NCI-H1436 treated with DMSO at 0.1 percent for 48 hours (cell line): ENCODE measurements at places on chromosomes 13 and 19.

GRCh38 chr19:45774765-45775164 is 5.7 kb upstream of the SIX5 start:
- DNase-seq: no peak

DNA sequence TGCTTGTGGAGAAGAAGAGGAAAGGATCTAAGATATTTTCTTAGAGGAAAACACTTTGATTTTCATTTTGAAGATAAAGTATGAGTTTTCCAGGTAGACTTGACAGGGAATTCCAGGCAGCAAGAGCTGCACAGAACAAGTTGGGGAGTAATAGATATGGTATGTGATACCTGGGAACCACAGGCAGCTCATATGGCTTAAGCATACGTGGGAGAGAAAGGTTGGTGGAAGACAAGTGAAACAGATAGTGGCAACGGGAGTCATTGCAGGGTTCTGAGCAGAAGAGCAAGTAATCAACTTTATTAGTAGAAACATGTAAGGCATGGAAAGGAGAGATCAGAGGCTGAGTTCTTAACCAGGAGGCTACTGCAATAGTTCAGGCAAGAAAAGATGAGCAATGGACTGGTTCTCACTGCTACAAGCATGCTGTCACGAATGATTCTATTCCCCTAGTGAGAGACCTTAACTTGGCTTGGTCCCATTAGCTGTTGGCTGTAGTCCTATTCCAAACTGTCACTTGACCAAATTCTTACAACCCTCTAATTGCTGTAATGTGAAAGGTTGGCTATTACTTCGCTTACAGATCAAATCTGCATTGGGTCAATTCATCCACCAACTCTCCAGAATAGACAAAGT is 217.9 kb downstream of the VWA8 start:
- no peak for DNase-seq

DNA sequence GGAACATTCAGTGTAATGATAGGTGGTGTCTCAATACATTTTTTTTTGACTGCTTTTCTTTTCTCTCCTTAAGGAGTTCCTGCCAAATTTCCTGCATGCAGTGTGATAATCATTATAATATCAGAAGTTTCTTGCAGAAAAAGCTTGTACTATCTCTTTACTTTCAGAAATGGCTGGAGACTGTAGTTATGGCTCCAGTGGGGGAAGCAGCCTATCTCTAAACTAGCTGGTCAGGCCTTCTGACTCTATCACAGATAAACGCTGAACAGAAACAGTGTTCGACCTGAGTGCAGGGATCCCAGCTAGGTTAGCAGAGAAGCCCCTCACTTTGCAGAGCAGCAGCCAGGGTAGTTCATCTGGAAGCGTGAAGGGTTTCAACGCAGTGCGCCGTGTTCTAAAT is 1.9 kb downstream of the CCNE1 start:
- DNase-seq: no peak

- no peak for DNase-seq
These were observed 76.0 kb upstream of the MEDAG start for GRCh38 chr13:30829833-30830637.

- DNase-seq: no peak
These were observed 3.4 kb upstream of the SLC44A2 start for GRCh38 chr19:10621966-10622365.

- DNase-seq: no peak
These were observed 266.4 kb downstream of the NALCN start for GRCh38 chr13:101149735-101150384.

GRCh38 chr13:28251466-28251865 is 113.1 kb downstream of the PAN3 start:
- no peak for DNase-seq

DNA sequence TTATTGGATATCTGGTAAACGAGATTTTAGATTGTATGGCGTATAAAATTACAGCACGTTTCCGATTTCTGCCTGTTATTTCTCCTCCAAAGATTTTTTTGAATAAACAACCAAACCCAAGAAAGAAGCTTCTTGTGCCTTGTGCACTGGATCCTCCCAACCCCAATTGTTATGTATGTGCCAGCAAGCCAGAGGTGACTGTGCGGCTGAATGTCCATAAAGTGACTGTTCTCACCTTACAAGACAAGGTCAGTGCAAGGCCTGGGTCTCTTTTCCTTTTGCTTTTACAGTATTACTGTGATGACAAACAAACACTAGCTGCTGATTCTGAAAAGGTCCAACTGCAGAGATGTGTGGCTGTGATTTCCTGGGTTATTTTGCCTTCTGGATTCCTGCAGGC is 22.9 kb upstream of the WTIP start:
- DNase-seq: no peak

DNA sequence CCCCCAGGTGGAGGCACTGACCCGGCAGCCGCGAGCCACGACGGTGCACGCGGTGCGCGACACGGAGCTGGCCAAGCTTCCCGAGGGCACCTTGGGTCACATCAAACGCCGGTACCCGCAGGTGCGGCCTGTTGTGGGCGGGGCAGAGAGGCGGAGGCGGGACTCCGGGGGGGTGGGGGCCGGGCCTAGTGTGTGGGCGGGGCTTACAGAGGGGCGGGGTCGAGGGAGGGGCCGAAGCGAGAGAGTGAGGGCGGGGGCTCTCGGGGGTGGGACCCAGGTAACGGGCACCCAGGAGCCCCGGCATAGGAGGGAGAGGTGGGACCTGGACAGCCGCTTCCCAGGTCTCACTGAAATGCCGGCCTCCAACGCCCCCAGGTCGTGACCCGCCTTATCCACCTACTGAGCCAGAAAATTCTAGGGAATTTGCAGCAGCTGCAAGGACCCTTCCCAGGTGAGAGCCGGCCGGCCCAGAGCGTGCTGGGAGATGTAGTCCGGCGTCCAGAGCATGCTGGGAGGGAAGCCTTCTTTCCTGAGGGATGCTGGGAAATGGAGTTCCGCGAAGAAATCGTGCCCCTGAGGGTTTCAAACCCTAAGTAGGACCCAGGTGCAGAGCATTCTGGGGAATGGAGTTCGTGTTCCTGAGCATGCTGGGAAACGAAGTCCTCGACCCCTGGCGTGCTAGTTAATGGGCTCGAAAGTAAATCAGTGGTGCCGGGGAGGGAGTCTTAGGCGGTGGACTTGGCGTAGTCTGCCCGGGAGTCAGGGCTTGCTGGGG is 15.7 kb downstream of the PNPLA6 start:
- no peak for DNase-seq

GRCh38 chr13:109427148-109427547 is 359.2 kb downstream of the IRS2 start:
- no peak for DNase-seq

DNA sequence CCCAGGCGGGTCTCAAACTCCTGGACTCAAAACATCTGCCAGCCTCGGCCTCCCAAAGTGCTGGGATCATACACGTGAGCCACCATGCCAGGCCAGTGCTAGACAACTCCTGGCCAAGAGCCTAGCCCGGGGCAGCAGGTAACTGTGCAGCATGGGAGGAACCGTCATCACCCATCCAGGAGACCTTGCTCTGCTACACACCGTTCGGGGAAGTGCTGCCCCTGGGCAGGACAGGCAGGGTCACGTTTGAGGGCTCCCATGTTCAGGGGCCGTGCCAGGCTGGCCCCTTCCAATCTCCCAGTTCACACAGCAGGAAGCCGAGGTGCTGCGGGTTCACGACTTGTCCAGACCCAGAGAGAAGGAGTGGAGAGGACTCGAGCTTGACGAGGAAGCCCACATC is 35.1 kb downstream of the NAXD start:
- no peak for DNase-seq

DNA sequence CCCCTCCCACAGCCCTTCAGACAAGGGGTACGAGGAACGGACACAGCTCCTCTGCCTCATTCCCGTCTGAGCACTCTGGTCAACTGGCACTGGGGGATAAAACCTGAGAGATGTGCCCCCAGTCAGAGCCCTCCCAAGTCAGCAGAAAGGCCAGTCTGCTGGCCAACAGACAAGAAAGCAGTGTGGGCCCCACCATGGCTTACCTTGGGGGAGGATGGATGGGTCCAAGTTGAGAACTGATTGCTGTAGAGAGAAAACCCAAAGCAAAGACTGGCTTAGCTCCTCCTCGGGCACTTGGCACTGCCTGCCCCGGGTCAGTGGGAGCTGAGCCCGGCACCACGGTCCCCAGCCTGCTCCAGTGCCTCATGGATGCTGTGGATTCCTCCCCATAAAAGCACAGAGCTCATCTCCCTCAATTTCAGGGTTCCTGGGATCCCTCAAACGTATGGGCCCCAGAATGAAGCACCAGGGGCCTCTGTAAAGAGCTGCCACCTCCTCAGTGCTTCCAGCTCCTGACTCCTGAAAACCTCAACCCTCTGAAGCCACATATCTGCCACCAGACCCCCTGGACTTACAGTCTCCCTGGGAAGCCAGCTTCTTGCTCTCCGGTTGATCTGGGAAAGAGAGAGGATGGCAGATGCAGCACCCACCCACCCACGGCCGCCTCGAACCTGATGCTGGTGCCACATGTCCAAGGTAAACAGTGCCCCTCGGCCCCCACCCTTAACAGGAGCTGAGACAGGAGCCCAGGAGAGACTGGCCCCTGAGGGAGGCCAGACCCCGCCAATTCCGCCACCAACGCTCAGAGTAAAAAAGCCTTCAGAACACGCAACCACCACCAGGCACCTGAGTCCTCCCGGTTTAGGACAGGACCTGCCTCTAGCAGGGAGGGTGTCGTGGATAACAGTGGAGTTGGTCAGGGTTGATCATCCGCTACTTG is 3.3 kb downstream of the KHSRP start:
- no peak for DNase-seq

DNA sequence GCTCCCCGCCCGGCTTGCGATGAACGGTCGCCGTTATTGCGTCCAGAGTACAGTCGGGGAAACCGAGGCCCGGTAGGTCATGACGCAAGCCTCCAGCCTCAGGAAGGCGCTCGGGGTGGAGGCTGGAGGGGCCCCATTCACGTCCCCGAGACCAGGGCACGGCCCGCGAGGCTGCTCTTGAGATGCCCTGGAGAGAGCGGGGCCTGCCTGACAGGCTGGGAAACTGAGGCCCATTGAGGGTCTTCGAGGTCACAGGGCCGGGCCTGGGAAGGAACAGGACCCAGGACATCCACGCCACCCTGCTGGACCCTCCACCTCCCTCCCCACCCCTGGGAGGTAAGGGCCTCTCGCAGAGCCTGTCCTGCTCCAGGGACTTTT is 367 bp downstream of the NDUFS7 start:
- DNase-seq: no peak

DNA sequence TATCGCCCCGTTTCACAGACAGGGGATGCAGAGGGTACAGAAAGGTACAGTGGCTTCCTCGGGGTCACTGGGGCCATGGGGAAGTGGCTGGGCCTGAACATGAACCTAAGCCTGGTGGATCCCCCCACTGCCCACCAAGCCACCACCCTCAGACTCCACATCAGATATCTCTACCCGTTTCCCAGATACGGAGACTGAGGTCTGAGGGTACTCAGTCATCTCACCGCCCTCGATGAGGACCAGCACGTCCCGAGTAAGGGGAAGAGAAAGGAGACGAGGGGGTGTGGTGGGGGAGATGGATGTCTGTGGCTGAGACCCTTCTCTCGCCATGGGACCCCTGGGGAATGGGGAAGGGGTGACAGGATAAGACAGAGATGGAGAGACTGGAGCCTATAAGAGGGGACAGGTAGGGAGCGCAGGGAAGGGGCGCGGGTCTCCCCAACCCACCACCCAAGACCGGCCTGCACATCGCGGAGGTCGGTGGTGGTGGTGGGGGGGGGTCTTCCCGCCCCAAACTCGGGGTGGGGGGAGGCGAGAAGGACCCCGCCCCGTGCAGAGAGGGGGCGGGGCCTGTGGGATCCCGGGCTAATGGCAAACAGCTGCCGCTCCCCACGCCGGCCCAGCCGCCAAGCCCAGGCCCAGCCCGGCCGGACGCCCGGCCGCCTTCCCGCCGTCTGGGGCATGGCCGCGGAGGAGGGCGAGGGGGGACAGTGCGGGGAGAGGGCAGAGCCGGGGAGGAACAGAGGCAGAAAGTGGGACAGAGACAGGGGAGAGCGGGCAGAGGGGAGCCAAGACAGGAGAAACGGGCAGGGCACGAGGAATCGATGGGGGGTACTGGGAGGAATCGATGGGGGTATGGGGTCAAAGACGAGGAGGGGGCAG is 698 bp downstream of the KANK2 start:
- no peak for DNase-seq

- DNase-seq: no peak
These were observed 6.1 kb downstream of the ATP13A1 start for GRCh38 chr19:19657397-19657783.

- DNase-seq: no peak
These were observed 307.4 kb downstream of the DIAPH3 start for GRCh38 chr13:59856281-59856810.

- DNase-seq: no peak
These were observed 184.7 kb downstream of the PCCA start for GRCh38 chr13:100273552-100273951.

- DNase-seq: no peak
These were observed 28.9 kb upstream of the KPNA3 start for GRCh38 chr13:49821216-49822009.

GRCh38 chr19:11806354-11807098 is 7.5 kb upstream of the ZNF440 start:
- DNase-seq: no peak
